NCI-H774 (cell line): ENCODE measurements at places on chromosomes 1 and 21.

DNA sequence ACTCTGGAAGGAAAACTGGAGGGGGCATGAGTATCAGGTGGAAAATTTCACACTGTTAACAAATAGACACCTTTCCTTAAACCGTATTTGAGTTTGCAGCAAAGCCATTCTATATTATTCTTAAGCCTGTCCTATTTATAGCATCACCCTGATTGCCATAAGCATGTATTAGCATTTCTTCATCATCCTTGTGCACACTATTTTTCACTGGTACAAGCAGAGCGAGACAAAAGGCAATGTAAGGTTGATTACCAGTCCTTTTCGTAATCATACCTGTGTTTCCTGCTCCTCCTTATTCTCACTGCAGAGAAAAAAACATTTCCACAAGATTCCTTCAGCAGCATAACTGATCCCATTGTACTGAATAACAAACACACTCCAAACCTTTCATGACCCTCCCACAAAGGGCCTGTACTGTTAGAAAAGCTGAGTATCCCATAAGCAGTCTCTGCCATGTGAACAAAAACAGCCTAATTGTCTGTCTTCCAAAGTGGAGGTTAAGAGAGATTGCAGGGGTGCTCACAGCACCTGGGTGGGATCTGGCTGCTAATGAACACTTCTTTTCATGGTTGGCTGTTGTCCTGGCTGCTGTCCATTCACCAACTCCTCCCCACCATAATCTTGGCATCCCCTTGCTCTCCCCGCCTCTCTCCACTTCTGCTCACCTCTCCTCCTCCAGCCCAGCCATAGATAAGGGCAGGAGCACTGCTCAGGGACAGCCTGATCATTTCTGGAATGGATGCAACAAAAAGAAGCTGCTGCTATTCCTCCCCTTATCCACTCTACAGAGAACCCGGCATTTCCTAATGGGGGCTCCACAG lies 30.4 kb downstream of the VTCN1 start:
- no peak for DNase-seq

GRCh38 chr1:210571356-210572284 lies 242.9 kb downstream of the HHAT start:
- DNase-seq = no peak

DNA sequence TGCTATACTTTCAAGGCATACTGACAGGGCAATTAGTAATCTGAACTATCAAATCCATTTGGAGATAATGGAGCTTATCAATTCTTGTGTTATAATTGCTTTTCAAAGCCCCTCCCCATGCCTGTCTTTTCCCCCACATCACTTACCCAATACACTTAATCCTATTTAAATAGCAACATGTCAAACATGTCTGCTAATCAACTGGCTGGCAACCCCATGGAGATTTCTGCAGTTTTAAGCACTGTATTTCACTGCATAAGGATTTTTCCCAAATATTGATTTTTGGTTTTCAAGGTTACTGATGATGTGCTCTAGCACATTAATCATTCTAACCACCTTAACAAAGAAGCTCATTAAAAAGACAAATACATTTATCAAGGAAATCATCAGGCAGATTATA lies 800.3 kb downstream of the PLA2G4A start:
- DNase-seq = no peak

DNA sequence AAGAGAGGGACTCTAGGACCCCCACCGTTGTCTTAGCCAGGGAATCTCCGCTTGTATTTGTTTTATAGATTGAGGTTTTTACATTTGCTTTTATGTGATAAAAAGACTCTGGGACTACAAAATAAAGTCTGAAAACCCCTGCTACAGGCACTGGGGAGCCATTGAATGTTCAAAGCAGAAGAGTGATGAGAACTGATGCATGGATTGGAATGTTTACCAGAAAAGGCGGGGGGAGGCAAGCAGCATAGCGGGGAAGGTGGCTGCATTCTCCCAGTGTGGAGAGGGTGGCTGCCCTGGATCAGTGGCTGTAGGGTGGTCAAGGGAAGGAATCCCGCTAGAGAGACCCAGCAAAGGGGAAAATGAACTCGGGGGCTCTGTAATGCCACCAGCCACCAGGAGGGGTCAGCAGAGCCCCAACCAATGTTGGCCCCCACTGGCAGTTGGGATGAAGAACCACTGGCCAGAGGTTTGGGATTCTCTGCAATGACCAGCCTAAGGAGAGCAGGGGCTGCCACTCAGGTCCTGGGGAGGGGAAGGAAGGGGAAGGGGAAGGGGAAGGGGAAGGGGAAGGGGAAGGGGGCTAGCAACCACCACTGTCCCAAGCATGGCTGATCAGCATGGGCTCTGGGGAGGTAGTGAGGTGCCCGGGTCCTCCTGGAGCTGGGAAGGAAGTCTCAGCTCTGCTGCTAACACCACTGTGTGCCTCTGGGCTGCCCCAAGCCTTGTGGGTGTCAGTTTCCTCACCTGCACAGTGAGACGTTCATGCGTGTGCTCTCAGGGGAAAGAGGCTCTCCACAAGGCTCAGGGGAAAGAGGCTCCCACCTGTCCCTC lies 19.2 kb upstream of the PEF1 start:
- DNase-seq = peak; percentile 29

- DNase-seq = no peak
These were observed 22.0 kb downstream of the COL6A1 start for GRCh38 chr21:46003575-46004007.

DNA sequence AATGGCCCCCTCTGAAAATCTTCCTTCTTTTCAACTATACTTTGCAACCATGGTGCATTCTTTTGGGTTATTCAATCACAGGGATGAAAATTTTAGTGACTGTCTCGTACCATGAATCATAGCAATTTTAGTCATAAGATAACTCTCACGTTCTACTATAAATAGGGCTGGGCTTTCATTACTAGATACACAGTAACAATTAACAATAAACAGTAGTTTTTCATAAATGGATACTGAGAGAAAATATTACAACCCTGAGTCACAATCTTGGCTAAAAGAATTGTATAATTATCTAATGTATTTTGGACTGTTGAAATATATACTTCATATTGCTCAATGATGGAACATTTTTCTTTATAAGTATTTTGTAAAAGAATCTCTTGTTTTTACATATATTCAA lies 96.1 kb downstream of the TEX35 start:
- no peak for DNase-seq

GRCh38 chr1:26020330-26020768 lies 1.2 kb upstream of the EXTL1 start:
- DNase-seq = no peak
